SHP77 (cell line): ENCODE measurements at places on chromosomes 13 and 19.

GRCh38 chr19:19679176-19680073 is 10.8 kb downstream of the ZNF101 start:
- no peak for DNase-seq

- no peak for DNase-seq
These were observed 227.6 kb upstream of the UBL3 start for GRCh38 chr13:30078059-30078458.

GRCh38 chr13:111117961-111118360 is 2.9 kb downstream of the ARHGEF7 start:
- DNase-seq = no peak

DNA sequence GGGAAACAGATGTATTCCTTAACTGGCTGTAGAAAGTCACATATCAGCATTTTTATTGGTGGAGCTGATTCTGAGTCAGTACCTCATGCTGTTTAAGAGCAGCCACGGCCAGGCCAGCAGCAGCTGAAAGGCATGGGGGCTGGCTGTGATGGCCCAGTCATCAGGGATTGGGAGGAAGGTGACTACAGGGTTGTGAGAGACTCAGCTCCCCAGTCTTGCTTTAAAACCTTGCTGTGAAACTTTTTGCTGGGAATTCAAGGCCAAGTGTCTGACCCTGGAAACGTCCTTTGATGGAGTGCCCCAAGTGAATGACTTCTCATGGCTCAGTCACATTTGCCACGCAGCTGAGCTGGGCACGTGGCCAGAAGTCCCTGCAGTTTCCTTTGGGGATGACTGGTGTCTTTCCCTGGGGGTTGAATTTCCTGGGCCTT is 39.1 kb upstream of the RNF113B start:
- DNase-seq = peak; percentile 69

GRCh38 chr13:22589880-22590279 is 590.9 kb upstream of the SGCG start:
- no peak for DNase-seq

GRCh38 chr13:103605546-103606326 is 539.5 kb upstream of the SLC10A2 start:
- no peak for DNase-seq

GRCh38 chr13:98444381-98444780 is 132.5 kb downstream of the STK24 start:
- DNase-seq = no peak

DNA sequence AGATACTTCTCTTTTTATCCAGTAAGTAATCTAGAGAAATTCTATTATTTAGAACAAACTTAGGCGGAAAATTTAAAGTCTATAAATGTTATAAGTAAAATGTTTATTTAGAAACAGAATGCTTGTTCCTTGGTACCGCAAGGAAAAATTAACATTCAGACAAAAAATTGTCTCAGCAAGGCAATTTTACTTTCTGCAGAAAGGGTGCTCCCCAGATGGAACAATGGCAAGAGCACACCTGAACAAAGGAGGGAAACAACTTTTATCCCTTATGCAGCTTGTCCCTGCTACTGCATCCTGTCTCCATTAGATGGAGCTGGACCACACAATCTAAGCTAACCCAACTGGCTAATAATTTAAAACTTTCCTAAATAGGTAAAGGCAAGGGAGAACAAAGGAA is 6.5 kb upstream of the ZNF708 start:
- DNase-seq = no peak

DNA sequence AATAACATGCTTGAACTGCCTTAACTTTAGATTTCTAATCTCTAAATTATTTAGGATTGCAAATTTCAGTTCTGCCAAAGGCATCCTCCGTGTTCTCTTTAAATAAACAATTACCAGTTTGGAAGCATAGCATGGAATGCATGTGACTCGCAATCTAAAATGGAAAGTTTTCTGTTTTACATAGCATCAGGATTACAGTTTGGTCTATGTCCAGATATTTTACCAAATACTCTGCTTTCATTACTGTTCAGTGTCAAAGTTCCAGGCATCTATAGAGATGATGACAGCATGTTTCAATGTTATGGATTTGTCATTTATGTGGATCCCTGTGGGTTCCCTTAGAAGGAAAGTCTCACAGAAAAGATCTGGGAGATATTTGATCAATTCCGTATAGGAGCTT is 16.8 kb downstream of the FLT1 start:
- no peak for DNase-seq

DNA sequence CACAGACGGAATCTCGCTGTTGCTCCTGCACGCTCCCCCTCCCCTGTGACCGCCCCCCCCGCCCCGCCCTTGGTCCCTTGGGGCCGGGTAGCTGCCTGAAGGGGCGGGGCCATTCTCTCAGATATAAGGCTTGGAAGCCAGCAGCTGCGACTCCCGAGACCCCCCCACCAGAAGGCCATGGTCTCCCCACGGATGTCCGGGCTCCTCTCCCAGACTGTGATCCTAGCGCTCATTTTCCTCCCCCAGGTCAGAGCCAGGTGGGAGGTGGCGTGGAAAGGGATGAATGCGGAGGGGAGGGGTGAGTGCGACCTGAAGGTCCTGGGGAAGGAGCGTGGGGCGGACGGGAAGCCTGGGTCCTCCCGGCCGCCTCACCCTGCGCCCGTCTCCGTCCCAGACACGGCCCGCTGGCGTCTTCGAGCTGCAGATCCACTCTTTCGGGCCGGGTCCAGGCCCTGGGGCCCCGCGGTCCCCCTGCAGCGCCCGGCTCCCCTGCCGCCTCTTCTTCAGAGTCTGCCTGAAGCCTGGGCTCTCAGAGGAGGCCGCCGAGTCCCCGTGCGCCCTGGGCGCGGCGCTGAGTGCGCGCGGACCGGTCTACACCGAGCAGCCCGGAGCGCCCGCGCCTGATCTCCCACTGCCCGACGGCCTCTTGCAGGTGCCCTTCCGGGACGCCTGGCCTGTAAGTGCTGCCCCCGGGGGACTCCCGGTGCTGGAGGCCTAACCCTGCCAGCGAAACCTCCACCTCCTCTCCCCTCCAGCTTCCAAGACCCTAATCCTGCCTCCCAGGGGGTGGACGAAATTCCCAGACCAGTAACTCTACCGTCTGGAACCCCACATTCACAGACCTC is at the start of gene DLL3:
Gene DLL3, plus strand, starts transcription at position 150 of the 845 bp plus-strand sequence. Its CDS starts 28 bp downstream, at position 178.
- peak; percentile 89 for DNase-seq
